Mesothelial cell of epicardium (in vitro differentiated cells): ENCODE measurements at places on chromosomes 5 and 9.

- no peak for DNase-seq
These were observed 227.4 kb downstream of the ESM1 start for GRCh38 chr5:54758038-54758437.

- DNase-seq: no peak
These were observed 75.0 kb downstream of the OTULIN start for GRCh38 chr5:14739538-14739937.

GRCh38 chr9:72478966-72479365 is 42.4 kb upstream of the TMC1 start:
- no peak for DNase-seq

DNA sequence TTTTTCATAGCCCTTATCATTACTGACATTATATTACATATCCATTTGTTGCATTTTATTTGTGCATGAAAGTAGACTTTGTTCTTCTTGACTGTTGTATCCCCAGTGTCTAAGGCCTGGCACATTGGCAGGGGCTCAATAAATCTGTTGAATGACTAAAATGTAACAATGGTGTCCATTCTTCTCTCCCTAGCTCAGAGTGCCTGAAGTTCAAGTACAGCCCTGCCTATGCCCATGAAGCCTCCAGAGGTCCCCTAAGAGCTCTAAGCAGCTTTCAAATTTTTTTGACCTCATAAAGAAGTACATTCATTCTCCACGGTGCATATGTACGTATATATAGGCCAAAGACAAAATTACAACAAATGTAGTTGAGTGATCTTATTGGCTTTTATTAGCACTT is 4.2 kb upstream of the BSPRY start:
- no peak for DNase-seq
